Activated naive CD4-positive, alpha-beta T cell (primary cell): ENCODE measurements at places on chromosomes 13 and 19.

DNA sequence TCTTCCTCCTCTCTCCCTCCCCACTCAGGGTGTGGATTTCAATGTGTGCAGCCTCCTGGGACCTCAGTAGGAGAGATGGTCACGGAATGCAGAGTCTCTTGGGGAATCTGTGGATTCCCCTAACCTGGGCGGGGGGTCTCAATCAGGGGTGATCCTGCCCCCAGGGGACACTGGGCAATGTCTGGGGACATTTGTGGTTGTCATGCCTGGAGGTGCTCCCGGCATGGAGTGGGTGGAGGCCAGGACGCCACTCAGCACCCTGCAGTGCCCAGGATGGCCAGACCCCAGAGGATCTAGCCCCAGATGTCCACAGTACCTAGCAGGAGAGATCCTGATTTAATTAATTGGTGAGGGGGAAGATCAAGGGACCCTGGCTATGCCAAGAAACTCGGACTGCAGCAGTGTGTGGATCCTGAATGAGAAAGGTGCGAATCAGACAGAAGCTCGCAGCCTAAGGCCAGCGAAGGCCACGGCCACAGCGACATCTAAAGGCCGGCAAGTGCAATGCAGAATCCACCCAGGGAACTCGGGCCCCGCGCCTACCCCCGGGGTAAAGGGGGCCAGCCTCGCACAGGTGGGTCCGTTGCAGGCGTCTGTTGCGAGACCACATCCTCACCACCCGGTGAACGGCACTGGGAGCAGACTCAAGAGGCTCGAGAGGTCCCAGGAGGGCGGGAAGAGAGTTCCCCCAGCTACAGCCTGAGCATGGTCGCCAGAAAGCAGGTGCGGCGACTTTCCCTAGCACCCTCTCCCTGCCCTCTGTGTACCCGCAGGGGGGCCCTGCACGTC is 88.8 kb downstream of the GNG7 start:
- DNase-seq: peak; percentile 28

GRCh38 chr19:58518256-58519086 is 1.1 kb downstream of the ZBTB45 start:
- DNase-seq: no peak

DNA sequence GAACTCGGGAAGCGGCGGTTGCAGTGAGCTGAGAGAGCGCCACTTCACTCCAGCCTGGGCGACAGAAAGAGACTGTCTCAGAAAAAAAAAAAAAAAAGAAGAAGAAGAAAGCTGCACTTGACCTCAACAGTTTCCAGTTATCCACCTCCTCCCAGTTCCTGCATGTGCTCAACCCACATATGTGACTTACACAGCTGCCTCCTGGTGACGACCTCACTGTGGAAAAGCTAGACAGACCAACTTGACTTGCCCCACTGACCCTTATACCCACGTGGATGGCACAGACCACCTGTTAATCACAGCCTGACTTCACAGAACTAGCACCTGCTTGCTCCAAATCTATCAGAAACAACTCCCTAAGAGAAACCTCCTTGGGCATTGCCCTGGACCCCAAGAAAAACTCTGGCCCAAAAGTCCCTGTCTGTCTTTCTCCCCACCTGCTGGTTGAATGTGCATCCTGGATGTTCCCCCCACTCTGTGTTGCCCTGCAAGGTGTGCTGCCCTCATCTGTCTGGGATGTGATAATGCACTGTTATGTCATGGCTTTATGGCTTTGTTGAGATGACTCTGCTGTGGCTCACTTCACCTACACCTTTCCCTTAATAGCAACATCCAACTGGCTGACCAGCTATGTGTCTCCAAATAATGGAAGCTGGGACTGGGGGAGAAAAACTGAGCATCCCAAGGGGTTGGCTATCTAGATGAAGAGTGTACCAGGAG is 2.8 kb downstream of the ZNF20 start:
- DNase-seq: no peak

- no peak for DNase-seq
Measured at GRCh38 chr19:1093811-1094553, 1.2 kb downstream of the POLR2E start.

GRCh38 chr13:67650471-67650870 is 420.3 kb upstream of the PCDH9 start:
- DNase-seq: no peak

DNA sequence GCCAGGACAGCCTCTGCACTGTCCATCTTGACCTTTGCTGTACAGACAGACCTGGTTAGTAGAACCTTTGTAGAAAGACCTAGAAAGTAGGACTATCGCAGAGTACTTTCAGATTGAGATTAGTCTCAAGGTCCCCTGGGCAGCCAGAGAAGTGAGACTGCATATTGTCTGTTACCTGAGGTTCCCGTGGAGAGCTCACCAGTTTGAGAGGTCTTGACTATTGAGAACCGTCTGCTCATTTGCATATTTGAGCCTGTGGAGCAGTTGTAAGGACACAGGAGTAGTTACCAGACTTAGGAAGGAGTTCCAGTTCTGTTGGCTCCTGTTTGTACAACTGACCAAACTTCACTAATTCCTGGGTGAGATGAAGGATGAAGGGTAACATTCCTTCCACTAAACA is 66.2 kb downstream of the SPATA13 start:
- no peak for DNase-seq

GRCh38 chr13:31639443-31640163 is 99.7 kb upstream of the RXFP2 start:
- no peak for DNase-seq

DNA sequence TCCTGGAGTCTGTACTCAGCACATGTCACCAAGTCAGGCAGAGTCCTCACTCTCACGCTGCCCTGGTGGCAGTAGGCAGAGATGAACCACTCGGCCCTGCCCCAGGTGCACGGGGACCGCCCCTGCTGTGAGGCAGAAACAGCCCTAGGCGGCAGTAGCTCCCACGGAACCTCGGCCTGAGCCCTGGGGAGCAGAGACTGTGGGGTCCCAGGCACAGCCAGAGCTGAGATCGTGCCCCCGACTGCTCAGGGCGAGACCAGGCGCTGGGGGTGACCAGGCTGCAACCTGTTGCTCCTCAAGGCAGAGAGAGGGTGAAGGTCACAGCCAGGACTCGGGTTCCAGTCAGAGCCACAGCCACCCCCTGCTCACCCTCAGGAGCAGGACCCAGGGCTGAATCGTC is 34.9 kb downstream of the AP1M1 start:
- no peak for DNase-seq

GRCh38 chr19:17671906-17672305 is 16.2 kb downstream of the UNC13A start:
- DNase-seq: no peak

DNA sequence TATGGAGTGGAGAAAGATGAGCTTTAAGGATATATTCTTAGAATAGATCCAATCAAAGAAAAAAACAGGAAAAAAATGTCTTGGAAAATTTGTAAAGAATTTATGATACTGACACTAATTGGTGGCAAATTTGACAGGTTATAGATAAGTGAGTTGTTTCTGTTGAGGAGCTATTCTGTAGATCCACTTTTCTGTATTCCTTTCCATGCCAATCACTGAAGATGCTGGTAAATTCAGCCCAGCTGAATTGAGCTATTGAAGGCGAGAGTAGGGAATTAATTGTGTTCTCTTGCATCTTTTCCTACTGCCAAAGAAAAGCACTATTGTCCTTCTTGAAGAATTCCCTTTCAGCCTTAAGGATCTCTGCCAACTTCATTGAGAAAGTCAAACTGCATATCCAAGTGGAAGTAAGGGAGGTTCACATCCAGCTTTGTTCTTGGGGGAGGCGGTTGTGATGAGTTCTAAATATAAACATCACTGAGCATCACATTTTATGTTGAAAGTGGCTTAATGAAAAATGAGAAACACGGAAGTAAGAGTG is 113.1 kb downstream of the PCDH9 start:
- DNase-seq: no peak

DNA sequence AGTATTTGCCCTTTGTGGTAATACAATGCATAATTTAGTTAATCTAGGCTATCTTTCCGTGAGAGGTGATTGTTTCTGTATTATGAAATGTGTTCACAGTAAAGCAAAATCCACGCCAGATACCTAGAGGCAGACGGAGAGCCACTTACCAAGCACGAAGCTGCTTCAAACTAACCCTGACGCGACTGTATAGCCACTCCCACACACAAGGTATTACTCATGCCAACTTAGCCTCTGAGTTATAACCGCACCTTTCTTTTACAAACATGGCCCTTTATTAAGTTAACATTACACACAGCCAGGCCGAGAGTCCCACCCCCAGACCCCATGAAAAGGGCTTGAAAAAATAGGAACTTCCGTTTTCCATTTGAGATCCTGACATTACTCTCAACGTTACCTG is 185.7 kb downstream of the ABCC4 start:
- DNase-seq: no peak
